ENCODE measurements at places on chromosomes 11 and 22.

- no peak for DNase-seq
These were observed 30.3 kb upstream of the WNT7B start for GRCh38 chr22:46007003-46007847.

- no peak for DNase-seq
These were observed 13.0 kb downstream of the LRP5 start for GRCh38 chr11:68325183-68325906.

- no peak for DNase-seq
These were observed 11.8 kb downstream of the ABTB2 start for GRCh38 chr11:34345991-34346480.

- DNase-seq: no peak
These were observed 59.2 kb downstream of the TRIM44 start for GRCh38 chr11:35721651-35722282.

- DNase-seq: no peak
These were observed 113.0 kb downstream of the ADAMTS15 start for GRCh38 chr11:130561441-130561881.

GRCh38 chr11:30595934-30596333, 9.8 kb upstream of the MPPED2 start:
- no peak for DNase-seq

- DNase-seq: no peak
These were observed 29.9 kb upstream of the LRRC32 start for GRCh38 chr11:76700177-76701100.

Measured in activated effector memory CD4-positive, alpha-beta T cell treated with Interleukin-2 at 50 U/mL for 16 hours (primary cell).